Progenitor cell of endocrine pancreas (in vitro differentiated cells): ENCODE measurements at places on chromosomes 2 and 18.

DNA sequence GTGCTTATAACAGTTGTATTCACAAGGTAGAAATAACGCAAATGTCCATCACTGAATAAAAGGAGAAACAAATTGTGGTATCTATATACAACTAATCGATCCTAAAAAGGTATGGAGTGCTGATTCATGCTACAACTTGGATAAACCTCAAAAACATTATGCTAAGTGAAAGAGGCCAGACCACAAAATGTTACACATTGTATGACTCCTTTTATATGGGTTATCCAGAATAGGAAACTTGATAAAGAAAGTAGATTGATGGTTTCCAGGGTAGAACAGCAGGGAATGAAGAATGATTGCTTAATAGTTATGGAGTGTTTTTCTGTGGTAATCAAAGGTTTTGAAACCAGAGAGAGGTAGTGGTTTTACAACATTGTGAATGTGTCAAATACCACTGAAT is 432.2 kb upstream of the TRIB2 start:
- no peak for DNase-seq
- peaks cover 10% of the 10 kb centered on the region for H3K4me1 ChIP-seq
- peaks cover 2% of the 10 kb centered on the region for H3K36me3 ChIP-seq
- no peak overlapping the region for H3K4me3 ChIP-seq
- H3K27me3 ChIP-seq: no peaks in the 10 kb centered on the region
- no peak overlapping the region for H3K27ac ChIP-seq

GRCh38 chr2:232505856-232506255 is 14.3 kb upstream of the PRSS56 start:
- H3K27me3 ChIP-seq: peaks cover 48% of the 10 kb centered on the region
- H3K4me3 ChIP-seq: no peak overlapping the region
- H3K4me1 ChIP-seq: peaks cover 4% of the 10 kb centered on the region
- H3K27ac ChIP-seq: no peak overlapping the region
- H3K36me3 ChIP-seq: no peaks in the 10 kb centered on the region
- DNase-seq: no peak

DNA sequence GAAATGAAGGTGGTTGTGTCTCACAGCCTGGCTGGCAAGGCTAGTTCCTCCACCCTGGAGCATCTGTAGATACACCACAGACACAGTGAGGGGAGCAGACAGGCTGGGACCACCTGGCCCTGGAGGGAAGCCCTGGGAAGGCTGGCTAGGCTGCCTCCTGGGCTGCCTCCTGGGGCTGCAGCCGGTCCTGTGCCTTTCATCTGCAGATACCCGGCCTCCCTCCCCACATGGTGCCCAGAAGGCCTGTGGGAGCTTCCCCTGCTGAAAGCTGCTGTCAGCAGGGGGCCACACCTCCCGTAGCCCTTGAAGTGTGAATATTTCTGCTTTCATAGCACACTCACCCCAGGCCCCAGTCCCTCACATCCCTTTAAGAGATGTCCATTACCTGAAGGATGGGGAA is 37.6 kb downstream of the SDC1 start:
- H3K36me3 ChIP-seq: no peaks in the 10 kb centered on the region
- no peak overlapping the region for H3K27ac ChIP-seq
- H3K27me3 ChIP-seq: no peaks in the 10 kb centered on the region
- no peak overlapping the region for H3K4me3 ChIP-seq

DNA sequence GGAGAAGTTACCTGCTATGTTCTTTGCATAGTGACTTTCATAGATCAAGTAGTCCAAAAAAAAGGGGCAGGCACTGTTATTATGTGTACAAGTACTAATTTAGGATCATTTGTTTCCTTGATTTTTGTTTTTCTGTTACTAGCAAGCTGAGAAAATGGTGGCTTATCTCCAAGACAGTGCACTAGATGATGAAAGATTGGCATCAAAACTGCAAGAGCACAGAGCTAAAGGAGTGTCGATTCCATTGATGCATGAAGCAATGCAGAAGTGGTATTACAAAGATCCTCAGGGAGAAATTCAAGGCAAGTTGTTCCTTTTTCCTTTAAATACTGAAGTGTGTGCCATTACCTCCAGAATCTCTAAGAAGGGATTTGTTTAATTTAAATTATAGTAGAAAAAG is 19.6 kb upstream of the KCNJ13 start:
- peaks cover 35% of the 10 kb centered on the region for H3K36me3 ChIP-seq
- no peak for DNase-seq
- H3K4me3 ChIP-seq: no peak overlapping the region
- no peaks in the 10 kb centered on the region for H3K4me1 ChIP-seq
- H3K27ac ChIP-seq: no peak overlapping the region

DNA sequence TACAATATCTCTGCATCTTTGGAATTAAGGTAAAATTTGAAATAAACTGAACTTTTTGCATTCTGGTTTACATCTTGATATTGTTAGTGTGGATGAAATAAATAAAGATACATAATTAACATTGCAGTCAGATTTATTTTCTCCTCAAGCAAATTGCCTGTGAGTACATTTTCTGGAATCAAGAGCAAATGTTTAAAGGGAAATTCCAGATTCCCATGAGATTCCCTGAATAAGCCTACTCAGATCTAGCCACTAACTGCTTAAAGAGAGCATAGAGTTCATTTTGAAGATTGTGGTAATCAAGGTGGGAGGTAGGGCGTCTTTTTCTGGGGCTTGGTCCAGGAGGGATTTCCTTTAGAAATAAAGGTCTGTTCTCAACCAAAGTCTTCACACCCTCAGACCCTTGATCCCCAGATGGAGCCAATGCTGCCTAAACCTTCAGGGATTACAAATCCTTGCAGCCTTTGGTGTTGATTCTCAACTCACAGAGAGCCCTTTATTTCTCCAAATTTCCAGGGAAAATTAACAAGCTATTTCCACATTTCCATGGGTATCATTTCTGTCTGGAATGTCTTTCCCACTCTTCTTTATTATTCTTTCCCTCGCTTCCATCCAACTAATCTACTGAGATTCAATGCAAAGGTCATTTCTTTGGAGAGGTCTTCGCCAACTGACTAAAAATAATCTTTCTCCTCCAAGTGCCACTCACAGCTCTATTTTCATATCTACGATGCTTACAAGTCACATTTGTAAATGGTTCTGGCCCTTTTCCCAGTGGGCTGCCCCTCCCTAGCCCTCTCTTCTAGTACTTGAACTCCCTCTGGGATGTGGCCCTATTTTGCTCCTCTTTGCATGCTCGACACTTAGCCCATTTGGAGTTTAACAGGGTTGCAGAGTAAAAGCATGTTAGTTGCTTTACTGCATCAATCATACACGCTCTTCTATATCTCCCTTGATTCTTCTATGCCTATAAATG is 79.8 kb upstream of the SPATS2L start:
- no peak overlapping the region for H3K4me3 ChIP-seq
- H3K27ac ChIP-seq: no peak overlapping the region
- H3K36me3 ChIP-seq: peaks cover 4% of the 10 kb centered on the region
- peaks cover 14% of the 10 kb centered on the region for H3K4me1 ChIP-seq
- DNase-seq: no peak

GRCh38 chr2:189304360-189304759 is 124.8 kb upstream of the COL5A2 start:
- H3K4me1 ChIP-seq: peaks cover 26% of the 10 kb centered on the region
- no peak for DNase-seq
- no peak overlapping the region for H3K27ac ChIP-seq
- H3K27me3 ChIP-seq: no peaks in the 10 kb centered on the region
- no peak overlapping the region for H3K4me3 ChIP-seq

DNA sequence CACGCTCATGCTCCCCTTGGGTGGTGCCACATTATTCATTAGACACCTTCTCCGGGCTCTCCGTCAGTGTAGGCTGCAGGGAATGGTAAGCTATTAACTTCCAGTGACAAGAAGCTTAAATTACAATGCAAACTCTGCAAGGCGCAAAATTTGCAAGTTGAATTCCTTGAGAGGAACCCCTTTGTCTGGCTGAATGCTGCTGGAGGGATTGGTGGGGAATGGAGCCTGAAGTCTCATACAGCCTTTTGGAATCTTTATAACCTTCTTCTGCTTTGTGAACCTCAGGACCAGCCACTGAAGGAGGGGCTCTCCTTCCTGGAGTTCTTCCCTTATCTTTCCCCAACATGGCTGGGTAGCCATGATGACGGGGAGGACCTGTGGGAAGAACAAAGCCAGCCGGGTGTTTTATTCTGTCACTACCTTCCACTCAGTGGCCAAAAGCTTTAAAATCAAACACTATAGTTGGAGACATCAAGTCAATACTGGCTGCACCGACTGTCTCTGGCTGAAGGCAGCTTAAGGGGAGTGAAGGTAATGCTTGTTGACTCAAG is 220.9 kb upstream of the EPHA4 start:
- DNase-seq: peak; percentile 14
- no peaks in the 10 kb centered on the region for H3K36me3 ChIP-seq
- H3K27ac ChIP-seq: peak overlapping the region; percentile 95
- peak overlapping the region; percentile 61 for H3K4me3 ChIP-seq
- H3K4me1 ChIP-seq: peaks cover 32% of the 10 kb centered on the region
- no peaks in the 10 kb centered on the region for H3K27me3 ChIP-seq

DNA sequence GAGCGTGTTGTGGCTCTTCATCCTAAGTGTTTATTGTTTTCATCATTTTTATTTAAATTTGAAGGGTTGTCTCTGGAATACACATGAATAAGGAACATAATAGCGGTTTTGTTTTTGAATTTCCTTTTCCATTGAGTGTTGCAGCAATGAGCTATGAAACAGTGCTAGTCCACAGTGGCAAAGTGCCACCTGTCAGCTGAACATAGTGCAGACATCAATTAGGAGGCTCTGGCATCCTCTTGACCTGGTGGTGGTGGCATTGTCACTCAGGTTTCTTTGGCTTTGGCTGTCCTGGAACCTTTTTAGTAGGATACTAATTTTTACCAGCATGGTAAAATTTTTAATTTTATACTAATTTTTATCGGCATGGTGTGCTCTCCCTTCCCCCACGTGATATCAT is 63.2 kb downstream of the UGGT1 start:
- DNase-seq: no peak
- H3K36me3 ChIP-seq: peaks cover 11% of the 10 kb centered on the region
- no peak overlapping the region for H3K4me3 ChIP-seq
- no peak overlapping the region for H3K27ac ChIP-seq

DNA sequence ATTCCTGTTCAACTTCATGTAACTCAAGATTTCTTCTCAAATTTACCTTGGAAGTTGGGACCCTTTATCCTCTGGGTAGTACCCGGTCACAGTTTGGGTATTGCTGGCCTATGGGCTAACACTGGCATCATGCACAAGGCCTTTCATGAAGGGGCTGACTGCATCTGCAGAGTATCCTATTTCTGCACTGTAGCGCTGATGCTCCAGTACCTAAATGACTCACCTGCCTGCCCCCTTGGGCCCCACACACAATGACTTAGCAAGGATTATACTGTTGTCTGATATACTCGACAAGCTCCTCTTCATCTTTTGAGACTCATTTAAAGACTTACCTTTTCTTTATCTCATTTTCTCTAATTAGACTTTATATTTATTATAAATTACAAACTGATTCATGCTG is 39.9 kb downstream of the DNAH6 start:
- DNase-seq: no peak
- no peaks in the 10 kb centered on the region for H3K27me3 ChIP-seq
- no peak overlapping the region for H3K27ac ChIP-seq

DNA sequence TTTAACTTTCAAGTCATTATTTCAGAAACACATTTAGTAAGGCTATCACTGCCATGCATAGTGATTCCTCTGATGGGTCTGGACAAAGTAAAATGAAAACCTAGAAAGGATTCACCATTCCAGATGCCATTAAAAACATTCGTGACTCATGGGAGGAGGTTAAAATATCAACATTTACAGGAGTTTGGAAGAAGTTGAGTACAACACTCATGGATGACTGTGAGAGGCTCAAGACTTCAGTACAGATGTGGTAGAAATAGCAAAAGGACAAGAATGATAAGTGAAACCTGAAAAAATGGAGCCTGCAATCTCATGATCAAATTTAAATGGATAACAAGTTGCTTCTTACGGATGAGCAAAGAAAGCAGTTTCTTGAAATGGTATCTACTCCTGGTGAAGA is 5.8 kb upstream of the TWSG1 start:
- H3K27me3 ChIP-seq: peaks cover 12% of the 10 kb centered on the region
- H3K4me1 ChIP-seq: peaks cover under 1% of the 10 kb centered on the region
- no peak overlapping the region for H3K4me3 ChIP-seq
- DNase-seq: no peak
- H3K36me3 ChIP-seq: peaks cover 2% of the 10 kb centered on the region
- no peak overlapping the region for H3K27ac ChIP-seq

DNA sequence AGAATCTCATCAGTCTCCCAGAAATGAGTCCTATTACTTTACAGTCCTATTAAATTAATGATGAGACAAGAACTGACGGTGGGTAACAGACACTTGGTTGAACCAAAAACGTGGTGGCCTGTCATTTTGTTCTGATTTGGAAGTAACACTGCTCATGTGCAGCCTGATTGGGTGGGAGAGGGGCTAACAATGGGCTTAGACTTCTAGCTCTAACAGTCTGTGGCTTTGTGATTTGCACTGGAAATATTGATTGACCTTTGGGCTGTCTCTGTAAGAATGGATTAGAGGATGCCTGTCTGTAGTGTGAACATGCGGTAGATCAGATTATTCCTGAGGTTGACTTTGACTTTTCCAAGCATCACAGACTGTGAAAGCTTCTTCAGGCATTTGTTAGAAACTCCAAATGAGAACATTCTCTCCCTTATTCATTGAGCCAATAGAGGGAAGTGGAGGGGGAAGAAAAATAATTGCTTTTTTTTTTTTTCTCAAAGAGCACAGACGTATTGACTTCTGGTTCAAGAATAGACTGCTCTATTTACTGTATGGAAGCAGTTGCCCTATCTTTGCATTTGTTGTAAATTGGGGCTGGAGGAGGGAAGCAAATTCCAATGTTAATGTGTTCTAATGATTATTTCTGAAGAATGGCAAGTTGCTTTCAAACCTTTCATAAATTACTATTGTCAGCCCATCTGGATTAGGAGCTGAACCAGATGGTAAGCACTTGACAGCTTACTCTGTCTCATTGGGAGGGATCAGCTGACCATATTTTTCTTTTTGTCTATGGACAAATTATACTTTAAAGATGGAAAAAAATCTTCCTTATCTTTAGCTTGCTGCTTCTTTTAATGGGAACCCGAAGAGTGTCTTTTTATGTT is 85.8 kb upstream of the TTN start:
- no peaks in the 10 kb centered on the region for H3K36me3 ChIP-seq
- no peak overlapping the region for H3K4me3 ChIP-seq
- no peak for DNase-seq
- H3K27ac ChIP-seq: peak overlapping the region; percentile 35
- H3K27me3 ChIP-seq: no peaks in the 10 kb centered on the region

DNA sequence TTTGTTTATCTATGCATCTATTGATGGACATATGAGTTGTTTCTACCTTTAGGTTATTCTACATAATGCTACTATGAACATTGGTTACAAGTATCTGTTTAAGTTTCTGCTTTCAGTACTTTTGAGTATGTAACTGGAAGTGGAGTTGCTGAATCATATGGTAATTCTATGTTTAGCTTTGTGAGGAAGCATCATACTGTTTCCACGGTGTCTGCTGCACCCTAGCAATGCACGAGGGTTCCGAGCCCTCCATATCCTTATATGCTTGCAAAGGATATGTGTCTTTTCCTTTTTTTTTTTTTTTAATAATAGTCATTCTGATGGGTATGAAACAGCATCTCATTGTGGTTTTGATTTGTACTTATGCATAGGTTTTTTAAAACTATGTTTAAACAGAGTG is 83.7 kb downstream of the FMNL2 start:
- H3K27me3 ChIP-seq: no peaks in the 10 kb centered on the region
- no peak overlapping the region for H3K4me3 ChIP-seq
- no peak for DNase-seq
- H3K36me3 ChIP-seq: no peaks in the 10 kb centered on the region
- H3K4me1 ChIP-seq: peaks cover 59% of the 10 kb centered on the region
